ENCODE measurements at places on chromosomes 2 and 18.

DNA sequence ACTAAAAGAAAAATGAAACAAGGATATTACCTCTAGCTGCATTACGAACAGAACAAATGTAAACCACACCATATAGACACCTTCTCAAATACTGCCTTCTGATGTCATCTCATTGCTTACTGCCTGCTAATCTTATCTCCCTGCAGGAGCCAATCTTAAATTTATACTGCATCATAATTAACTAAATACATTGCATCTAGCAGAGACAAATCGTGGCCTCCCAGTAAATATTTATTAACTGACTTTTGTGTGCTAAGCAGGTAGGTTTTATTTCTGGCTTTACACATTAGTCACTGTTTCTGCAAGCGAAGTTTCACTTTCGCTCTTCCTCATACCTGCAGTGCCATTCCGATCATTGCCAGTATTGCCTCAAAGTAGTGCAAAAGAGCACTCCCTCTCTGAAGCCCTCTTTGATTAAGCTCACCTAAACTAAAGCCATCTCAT, 67.5 kb downstream of the SPATS2L start:
- peak; percentile 65 for DNase-seq

GRCh38 chr18:63617915-63618234, 26.2 kb downstream of the SERPINB4 start:
- DNase-seq, result no peak

DNA sequence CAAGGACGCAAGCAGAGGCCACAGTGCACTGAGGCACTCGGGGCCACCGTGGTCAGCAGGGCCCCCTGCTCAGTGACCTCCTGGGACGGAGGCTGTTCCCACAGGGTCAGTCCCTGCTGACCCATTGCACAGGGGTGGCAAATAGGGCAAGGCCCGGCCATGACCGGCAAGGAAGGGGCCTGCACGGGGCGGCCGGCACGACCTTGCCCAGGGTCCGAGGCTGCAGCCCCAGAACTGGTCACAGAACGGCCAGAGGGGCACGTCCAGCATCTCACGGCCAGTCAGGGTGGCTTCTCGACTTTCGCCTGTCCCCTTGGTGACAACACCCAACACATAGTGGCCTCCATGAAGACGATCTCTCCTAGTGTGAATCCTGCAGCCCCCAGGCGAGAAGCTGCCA, 27.6 kb upstream of the OTOS start:
- DNase-seq, result no peak

GRCh38 chr2:231926761-231927565, 767 bp upstream of the NPPC start:
- DNase-seq, result no peak

- peak; percentile 55 for DNase-seq
These were observed 864 bp upstream of the XPO1 start for GRCh38 chr2:61538920-61539520.

- DNase-seq, result no peak
These were observed 77.5 kb downstream of the BIN1 start for GRCh38 chr2:127029350-127030051.

GRCh38 chr18:51192696-51193095, 4.8 kb downstream of the MEX3C start:
- DNase-seq, result no peak

GRCh38 chr2:7242189-7242867, 325.1 kb downstream of the RNF144A start:
- no peak for DNase-seq

DNA sequence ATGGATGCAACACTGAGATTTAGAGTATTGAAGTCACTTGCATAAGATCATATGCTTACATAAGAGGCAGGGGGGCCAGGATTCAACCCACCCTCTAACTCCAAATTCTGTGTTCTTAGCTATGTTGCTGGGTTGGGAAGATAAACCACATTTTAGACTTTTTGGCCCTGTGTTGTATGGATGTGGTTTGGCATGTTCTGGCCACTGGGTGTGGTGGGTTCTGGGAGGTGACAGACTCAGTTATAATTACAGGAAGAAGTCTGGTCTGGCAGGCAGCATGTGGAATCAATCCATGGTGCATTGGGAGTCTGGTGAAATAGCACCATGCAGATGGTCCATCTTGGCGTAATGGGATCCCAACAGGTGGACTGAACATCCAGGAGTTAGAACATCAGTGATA, 138.9 kb downstream of the LTBP1 start:
- DNase-seq, result no peak

GRCh38 chr2:74037379-74037860, 52.7 kb downstream of the TET3 start:
- no peak for DNase-seq

- no peak for DNase-seq
These were observed 45.0 kb downstream of the PHLPP1 start for GRCh38 chr18:62760403-62760734.

DNA sequence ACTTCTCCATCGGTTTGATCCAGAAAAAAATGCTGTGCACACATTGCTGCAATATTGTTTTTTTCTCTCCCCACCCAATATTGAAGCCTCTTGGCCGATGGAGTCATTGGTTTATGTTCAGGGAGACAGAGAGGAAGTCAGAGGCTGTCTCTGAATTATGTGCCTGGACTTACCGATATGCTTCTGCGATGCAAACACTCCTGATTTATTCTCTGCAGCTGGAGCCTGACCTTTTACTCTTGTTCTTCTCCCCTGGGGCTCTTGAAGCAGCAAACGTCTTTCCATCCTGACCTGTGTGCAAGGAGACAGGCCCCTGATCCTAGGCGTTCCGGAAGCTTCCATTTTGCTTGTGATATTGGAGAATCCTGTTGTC, 99.6 kb downstream of the PTGR3 start:
- no peak for DNase-seq

DNA sequence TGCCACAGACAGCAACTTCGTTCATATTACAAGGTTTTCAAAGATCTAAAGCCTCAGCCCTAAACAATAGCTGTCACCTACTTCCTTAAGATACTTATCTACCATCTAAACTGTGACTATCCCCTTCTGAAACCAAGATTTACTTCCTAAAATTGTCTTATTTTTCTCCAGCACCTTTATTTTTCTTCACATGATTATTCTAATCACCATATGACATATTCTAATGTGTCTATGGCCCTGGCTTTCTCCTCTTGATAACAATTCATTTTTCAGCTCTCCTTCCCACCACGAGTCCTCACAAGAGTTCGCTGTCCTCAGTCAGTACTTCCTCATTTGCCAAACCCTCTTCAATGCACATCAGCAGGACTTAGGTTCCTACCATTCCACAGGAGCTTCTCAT, 53.9 kb downstream of the RTTN start:
- DNase-seq, result no peak

DNA sequence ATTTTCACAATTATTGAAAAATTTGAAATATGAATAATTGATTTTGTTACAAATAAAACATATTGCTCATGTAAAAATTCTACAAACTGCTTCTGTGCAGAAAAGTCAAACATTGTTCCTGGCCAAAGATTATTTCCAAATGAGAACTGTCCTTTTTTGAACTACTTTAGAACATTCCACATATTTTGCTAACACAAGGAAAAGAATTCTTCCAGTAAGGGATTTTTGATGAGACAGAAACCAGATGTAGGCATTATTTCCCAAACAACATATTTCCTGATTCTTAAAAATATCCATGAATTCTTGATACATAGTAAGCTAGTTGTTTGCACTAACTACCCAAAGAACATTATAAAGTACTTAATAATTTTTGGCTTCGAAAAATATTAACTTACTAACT, 715.2 kb downstream of the CCDC85A start:
- DNase-seq, result no peak

- no peak for DNase-seq
These were observed 138.6 kb downstream of the KLHL29 start for GRCh38 chr2:23523373-23524260.

DNA sequence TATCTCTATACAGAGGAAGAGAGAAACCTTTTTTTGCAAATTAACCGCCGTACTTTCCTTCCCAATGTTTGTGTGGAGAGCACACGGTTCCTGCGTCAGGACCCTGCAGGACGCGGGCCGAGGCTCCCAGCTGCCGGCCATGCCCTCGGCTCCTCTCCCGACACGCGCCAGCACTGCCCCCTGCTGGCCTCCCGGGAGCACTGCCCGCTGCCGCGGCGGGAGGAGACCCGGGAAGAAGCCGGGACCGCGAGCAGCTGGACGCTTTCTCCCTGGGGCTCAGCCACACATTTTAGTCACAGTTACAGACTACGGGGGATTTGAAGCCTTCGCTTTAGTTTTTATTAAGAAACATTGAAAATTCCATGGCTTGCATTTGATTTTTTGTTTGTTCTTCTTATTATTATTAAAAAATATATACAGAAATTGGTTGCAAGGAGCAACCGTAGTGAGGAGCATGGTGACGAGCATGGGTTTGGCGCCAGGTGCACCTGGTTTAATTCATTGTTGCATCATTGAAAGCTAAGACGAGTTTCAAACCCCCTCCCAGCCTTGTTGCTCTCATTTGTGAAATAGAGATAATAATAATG, 401.2 kb downstream of the GALR1 start:
- peak; percentile 47 for DNase-seq

DNA sequence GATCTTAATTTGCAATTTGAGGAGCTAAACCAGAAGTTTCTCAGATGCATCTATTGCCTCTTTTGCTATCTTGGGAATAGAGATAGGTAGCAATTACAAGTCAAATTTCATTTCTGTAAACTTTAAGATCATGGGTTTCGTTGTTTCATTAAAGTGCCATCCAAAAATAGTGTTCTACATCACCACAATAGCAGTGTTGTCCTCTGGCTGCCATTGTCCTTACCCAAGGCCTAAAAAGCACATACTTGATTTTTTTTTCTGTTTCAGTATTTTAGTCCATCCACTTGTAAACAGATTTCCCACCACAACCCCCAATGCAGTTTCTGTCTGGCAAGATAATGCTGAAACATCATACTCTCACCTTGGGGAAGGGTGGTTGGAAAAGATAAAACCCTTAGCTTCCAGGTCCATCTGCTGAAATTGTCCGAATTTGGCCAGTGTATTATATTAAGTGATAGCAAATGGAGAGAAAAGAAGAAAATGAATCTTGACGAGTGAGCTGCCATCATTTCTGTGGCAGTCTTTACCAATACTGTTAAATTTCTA, 136.2 kb downstream of the LCLAT1 start:
- DNase-seq, result no peak

GRCh38 chr2:71210292-71210691, 16.6 kb downstream of the PAIP2B start:
- no peak for DNase-seq

- DNase-seq, result no peak
These were observed 327.5 kb upstream of the SPHKAP start for GRCh38 chr2:228509021-228509420.

DNA sequence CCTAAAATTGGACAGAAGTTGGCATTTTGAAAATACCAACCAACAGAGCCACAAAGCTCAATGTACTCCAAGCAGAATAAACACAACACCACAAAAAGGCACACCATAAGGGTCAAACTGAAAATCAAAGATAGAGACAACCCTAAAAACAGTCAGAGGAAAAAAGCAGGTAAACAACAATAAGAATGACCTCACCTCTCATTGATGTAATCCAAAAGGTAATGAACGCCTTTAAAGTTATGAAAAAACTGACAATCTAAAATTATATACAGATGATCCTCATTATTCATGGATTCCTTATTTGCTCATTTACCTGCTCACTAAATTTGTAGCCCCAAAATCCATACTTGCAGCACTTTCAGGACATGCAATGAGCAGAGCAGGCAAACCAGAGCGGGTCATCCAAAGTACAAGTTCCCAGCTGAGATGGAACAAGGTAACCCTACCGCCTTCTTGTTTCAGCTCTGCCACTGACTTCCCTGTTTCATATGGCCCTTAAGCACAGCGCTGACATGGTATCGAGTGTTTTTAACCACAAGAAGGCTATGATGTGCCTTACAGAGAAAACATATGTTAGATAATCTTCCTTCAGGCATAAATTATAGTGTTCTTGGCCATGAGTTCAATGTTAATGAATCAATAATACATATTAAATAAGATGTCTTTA, 17.0 kb downstream of the RTN4 start:
- DNase-seq, result peak; percentile 19

GRCh38 chr2:240998995-240999791, 775 bp downstream of the SNED1 start:
- DNase-seq, result no peak

DNA sequence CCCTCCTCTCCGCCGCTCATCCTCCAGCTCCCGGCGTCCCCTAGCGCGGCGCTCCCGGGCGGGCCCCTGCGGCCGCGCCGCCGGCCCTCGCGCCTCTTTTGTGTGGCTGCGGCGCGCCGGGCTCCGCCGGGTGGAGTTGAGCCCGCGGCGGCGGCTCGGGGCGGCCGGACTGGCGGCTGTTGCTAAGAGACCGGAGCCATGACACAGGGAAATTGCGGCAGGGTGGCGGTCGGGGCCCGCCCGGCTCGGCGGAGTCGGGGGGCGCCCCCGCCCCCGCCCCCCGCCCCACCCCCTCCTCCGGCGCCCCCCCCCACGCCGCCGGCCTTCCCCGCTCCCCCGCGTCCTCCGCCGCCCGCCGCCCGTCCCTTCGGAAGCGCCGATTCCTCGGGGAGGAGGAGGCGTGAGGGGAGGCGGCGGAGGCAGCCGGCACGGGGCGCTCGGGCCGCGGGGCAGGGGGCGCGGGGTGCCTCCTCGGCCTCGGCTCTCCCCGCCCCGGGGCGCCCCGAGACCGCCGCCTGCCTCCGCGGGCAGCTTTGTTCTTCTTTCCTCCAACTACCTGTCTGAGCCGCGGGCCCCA, at the start of gene TMEM200C:
TSS of gene TMEM200C (minus strand) at position 224 of the 577 bp plus-strand sequence. CDS start 3,459 bp downstream, outside the sequence.
- DNase-seq, result no peak

- DNase-seq, result no peak
These were observed 44.0 kb downstream of the ASAP2 start for GRCh38 chr2:9250498-9251153.

- DNase-seq, result no peak
These were observed 134.9 kb downstream of the ZAP70 start for GRCh38 chr2:97848306-97848705.

DNA sequence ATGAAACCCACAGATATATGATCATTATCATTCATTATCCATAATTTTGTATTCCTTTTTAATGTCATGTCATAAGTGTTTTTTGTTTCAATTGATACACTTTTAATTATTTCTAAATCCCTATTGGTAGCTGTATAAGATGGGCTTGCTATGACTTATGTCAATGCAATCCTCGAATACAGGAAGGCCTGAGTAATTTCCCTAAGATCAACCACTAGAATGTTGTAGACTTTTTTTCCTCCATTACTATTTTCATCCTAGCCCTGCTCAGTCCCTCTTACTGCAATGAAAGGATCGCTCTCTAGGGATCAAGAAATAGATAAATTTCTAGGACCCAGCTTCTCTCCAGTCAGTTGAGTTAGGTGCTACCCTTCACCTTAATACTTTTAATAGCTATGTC, 186.3 kb downstream of the KCNE4 start:
- DNase-seq, result no peak

DNA sequence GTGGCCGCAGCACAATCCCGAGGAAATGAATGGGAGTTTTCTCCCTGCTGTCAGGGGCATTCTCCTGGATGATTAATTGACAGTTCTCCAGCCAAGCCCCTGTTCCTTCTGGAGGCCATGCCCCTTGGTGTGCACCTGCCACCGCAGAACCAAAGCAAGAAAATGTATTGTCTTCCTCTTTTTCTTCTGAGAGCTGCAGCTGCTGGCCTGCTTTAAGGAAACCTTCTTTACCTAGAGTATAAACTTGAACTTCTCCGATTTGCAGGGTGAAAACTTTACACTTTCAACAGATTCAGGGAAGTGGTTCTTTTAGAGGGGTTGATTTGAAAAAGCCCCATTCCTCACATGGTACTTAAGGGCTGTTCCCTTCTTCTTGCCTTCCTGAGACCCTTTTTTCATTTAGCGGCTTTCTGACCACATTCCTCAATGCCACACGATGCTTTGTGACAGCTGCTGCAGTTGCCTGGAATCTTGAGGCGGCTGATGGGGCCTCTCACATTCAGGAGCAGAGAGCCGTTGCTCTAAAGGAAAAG, 402.8 kb downstream of the TXNL1 start:
- peak; percentile 0 for DNase-seq

Data from CD4-positive, alpha-beta T cell treated with Interleukin-17A for 1 hour (primary cell).